ENCODE measurements at places on chromosomes 5 and 9. TPM values are rescaled to one million over a fixed set of nuclear protein-coding genes. Genes with fewer than 3 reads are reported as not detected.

DNA sequence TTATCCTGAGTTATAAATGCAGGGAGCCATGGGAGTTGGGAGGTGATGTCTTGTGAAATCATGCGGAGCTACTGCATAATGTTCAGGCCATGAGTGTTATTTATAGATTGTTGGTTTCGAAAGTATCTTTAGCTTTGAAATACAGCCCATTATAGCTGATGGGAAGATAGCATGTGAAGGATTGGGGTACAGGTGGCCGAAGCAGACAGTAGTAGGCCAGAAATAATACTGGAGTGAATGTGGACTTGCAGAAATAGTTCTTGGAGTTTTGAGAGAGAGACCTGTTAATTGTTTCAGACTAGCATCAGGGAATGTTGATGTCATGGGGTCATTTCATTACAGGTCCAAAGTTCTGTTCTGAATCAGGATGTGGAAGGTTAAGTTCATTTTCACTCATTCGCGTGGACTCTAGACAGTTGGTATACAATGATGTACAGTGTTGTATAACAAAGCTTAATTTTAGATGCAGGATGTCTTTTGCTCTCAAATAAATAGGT lies 3.8 kb downstream of the ATP6V1G1 start:
- no peak for DNase-seq

GRCh38 chr5:72015103-72015548 lies 92.1 kb upstream of the MAP1B start:
- no peak for DNase-seq

- no peak for DNase-seq
These were observed 162.0 kb downstream of the DOCK2 start for GRCh38 chr5:169798906-169799660.

GRCh38 chr5:173633304-173633703 lies 16.9 kb upstream of the BOD1 start:
- no peak for DNase-seq

DNA sequence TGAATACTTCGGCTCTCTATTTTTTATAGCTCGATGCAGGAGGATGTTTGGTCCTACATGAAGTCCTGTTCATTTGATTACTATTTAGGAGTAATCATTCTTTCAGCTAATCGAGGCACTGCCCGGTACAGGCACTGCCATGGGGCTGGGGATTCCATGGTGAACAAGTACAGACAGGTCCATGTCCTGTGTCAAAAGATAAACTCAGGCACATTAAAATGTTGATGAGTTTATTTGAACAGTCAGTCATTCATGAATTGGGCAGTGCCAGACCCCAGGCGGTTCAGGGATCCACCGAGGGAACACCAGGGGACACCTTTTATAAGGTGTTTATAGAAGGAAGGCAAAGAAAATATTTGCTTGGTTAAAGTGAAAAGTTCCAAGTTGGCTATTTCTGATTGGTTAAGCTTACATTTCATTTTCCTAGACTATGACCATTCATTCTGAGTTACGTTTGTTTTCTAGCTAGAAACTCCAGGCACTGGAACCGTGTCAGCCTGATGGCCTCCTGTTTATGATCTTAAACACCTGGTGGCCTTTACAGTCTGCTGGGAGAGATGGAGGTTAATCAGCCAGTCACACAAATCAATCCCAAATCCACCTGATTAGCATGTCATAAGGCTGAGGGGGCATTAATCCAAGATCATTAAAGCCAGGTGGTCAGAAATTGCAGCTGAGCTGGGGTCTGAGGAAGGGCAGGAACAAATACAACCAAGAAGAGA lies 47.0 kb upstream of the TDRD7 start:
- DNase-seq: no peak

GRCh38 chr5:2006193-2006970 lies 123.7 kb upstream of the IRX4 start:
- DNase-seq: no peak

DNA sequence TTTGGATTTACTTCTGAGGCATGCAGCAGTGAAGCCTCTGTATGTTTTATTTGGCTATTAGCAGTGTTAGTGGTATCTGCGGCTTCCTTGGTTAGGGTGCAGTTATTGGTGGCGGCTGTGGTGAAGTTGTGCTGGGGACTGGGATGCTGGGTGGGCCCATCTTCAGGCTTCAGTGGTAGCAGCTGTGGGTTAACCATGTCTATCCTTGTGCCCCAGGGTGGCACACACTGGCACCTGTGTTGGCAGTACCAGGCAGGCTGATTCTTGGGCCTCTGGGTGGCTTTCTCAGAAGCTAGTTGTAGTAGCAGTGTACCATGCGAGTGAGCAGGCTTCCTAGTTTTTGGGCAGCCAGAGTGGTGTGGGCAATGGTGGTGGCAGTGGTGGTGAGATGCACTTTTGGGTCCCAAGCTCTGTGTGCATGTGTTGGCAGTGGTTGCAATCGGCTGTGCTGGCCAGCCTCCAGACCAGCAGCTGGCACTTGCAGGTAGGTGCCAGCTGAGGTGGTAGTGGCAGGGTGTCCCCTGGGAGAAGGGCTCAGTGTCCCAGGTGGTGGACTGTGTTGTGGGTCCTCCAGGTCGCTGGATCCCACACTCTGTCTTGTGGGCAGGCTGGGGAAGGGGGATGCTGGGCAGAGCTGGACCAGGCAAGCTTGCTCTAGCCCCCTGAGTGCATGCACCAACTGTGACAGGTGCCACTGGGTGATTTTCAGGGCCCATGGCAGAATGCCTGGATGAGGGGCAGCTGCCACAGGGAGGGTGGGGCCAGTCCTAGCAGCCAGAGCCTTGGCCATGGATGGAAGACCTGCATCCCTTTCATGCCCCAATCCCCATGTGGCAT lies 13.6 kb downstream of the AHRR start:
- no peak for DNase-seq

Gene PCDHA5
- total RNA-seq: not detected

Gene MTRR
- total RNA-seq: 71.4 TPM

Gene PCDHGA5
- 0.51 TPM for total RNA-seq

All from activated T-helper 2 cell treated with anti-CD3 and anti-CD28 coated beads, Interferon-gamma antibody, Interleukin-2, Interleukin-4, amounts not matched to agents 10 μg/mL and 5 μg/mL and 100 μg/mL, durations not matched to agents 14 hours and 24 hours and 36 hours (primary cell).